HL-60 (cell line): ENCODE measurements at places on chromosomes 2 and 18.

DNA sequence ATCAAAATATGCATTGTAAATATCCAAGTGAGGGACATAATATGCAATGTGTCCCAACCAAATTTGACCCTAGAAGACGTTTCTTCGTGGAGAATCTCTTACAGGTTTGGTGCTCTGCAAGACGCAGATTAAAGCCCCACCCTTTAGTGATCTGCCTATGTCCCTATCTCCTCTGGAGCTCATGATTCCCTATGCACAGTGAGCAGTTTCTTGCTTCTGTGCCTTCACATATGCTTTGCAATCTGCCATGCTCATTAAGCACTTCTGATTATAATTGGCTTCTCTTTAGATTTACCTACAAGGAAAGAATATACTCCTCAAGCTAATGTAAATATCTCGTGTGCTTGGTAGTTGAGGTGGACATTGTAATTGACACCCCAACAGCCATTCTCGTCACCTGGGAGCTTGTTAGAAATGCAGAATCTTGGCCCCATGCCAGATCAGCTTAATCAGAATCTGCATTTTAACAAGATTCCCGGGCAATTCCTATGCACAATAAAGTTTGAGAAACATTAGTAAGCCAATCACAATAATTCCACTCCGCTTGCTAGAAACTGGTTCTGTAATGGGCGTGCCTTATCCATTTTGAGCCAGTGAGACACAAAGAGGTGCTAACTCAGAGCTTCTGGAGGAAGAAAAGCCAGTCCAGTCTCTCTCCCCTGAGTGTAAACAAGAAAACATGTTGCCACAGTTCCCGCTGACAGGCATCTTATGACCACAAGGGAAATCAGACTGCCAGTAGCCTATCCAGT lies 2.8 kb upstream of the PUM2 start:
- no peak for DNase-seq

DNA sequence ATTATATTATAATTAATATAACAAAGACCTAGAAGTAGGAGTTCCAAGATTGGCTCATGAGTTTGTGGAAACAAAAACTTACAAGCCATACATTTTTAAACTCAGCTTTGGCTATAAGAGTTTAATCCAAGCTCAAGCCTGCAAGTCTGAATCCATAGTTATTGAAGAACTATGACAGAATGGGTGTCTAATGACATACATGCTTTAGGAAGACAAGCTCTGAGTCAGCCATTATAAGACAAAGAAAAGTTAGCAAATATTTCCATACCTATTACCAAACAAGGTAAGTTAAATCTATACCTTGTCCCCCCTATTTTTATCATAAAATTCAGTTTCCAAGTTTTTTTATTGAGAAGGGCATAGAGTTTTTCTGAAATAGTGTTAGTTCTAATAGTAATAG lies 95.6 kb downstream of the POLR1A start:
- DNase-seq, result no peak

GRCh38 chr2:12774395-12774727 lies 57.6 kb downstream of the TRIB2 start:
- no peak for DNase-seq

DNA sequence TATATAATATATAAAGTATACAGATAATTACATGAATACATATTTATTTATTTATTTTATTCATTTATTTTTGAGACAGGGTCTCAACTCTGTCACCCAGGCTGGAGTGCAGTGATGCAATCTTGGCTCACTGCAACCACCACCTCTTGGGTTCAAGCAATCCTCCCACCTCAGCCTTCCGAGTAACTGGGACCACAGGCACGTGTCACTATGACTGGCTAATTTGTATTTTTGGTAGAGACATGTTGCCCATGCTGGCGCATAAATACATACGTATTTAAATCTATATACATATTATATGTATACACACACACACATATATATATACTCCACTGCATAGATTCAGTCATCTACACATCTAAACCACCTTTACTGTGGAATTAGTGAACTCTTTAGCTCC lies 20.6 kb upstream of the NDUFV2 start:
- DNase-seq, result peak; percentile 29

- DNase-seq, result no peak
Observed at GRCh38 chr18:14941256-14941655, 193.3 kb downstream of the ANKRD30B start.

DNA sequence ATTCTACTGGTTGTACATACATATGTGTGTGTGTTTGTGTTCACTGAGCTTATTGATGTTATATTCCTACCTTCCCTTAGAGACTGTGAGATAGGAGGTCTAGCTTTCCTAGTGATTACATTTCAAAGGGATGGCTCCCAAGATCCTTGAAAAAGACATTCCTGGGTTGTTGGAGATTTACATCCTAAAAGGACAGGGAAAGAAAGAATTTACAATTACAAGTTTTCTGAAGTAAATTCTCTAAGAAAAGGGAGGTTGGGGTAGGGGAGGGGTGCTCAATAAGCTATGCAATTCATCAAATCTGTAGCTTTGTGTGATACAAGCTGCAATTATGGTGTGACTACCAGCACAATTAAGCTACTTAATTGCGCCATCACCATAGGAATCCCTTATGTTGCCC lies 284.3 kb downstream of the NUP35 start:
- DNase-seq, result no peak

- no peak for DNase-seq
Observed at GRCh38 chr18:51727780-51728179, 530.3 kb upstream of the MEX3C start.

DNA sequence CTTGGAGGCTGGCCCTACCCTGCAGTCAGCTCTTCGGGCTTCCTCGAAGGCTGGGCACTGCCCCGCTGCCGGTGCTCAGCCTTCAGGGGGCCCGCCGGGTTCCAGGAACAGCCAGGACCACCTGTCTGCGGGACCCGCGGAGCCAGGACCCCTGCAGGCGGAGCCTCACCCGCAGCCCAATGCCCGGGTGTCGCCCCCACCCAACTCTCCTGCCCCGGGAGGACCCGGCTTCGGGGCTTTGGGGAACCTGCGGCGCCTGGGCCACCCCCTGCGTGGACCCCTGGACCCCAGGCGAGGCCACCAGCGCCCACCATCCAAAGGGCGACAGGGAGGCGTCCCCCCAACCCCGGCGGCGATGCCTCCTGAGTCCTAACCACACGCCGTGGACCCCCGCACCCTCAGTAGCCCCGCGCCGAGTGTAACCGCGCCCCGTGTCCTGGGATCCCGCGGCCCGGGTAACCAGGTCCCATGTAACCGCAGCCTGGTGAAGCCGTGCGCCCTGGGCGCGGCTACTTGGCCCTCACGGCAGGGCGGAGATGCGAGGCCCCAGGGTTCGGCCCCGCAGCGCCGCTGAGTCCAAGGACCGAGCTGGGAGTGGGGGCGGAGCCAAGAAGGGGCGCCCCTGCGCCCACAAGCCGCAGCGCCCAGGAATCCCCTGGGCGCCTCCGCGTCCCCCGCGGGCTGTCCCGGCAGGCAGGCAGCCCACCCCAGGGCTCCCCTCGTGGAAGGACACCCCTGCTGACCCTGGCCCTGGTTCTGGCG lies 11.0 kb upstream of the UBE2F start:
- no peak for DNase-seq

DNA sequence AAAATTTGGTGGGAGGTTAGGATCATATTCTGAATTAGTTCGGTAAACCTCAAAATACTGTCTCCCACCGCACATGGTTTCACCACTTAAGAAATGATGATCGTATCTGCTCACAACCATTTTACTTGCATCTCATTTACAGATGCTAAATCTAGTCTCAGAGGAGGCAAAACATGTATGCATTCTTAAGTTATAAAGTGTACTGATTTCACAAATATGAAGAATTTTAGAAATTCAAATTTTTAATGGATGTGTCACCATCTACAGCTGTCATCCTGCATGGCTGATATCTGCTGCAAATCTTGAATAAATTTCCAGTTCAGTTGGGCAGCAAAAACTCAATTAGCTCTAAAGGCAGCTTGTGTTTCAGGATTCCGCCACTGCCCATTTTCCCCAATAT lies 243.3 kb upstream of the KCNJ3 start:
- no peak for DNase-seq

DNA sequence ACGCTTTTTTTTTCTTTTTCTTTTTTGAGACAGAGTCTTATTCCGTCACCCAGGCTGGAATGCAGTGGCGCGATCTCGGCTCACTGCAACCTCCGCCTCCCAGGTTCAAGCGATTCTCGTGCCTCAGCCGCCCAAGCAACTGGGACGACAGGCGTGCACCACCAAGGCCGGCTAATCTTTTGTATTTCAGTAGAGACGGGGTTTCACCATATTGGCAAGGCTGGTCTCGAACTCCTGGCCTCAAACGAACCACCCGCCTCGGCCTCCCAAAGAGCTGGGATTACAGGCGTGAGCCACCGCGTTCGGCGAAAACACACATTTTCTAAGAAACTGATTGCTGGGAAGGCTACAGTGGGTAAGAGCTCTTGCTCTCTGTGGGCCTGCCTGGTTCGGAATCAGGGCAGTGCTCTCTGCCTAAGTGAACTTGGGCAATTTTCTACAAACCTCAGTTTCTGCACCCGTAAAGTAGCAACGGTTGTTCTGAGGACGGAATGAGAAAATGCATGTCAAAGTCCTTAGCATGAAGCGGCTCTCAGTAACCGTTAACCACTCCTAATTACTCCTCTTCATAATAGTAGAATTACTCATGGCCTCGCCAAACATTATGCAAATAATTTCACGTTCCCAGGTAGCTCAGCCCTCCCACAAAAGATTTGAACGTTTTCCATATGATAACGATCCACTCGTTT lies 1.0 kb upstream of the PMAIP1 start:
- DNase-seq, result no peak

GRCh38 chr2:121284463-121285449 lies at the start of gene TFCP2L1:
TSS of gene TFCP2L1 (minus strand) at chr2:121285202. CDS start at chr2:121285109, 93 bp downstream.
- DNase-seq, result no peak

GRCh38 chr2:45984896-45985473 lies 312.2 kb upstream of the EPAS1 start:
- DNase-seq, result peak; percentile 27

GRCh38 chr2:48045613-48046012 lies 139.3 kb upstream of the FBXO11 start:
- DNase-seq, result no peak
